ENCODE measurements at places on chromosomes 1 and 21. TPM values are rescaled to one million over a fixed set of nuclear protein-coding genes. Genes with fewer than 3 reads are reported as not detected.

C2CD4D gene
- not detected for total RNA-seq

RAB42 gene
- 10.1 TPM for total RNA-seq

PLEKHN1 gene
- 0.91 TPM for total RNA-seq

LRRC3 gene
- 0.26 TPM for total RNA-seq

IVL gene
- not detected for total RNA-seq

SERPINC1 gene
- not detected for total RNA-seq

DMRTA2 gene
- total RNA-seq, result not detected

LIPI gene
- total RNA-seq, result not detected

TFF1 gene
- total RNA-seq, result not detected

FCGR2B gene
- total RNA-seq, result not detected

SPRR3 gene
- total RNA-seq, result not detected

C1QA gene
- total RNA-seq, result not detected

RGL1 gene
- 22.3 TPM for total RNA-seq

CACHD1 gene
- total RNA-seq, result 17.1 TPM

ARHGEF10L gene
- total RNA-seq, result 22.3 TPM

F5 gene
- 0.11 TPM for total RNA-seq

ALDH9A1 gene
- total RNA-seq, result 106 TPM

Data from articular chondrocyte of knee joint (primary cell).